Left hindlimb (tissue), 1 donor: ENCODE measurements at places on chromosomes 4 and X.

DNA sequence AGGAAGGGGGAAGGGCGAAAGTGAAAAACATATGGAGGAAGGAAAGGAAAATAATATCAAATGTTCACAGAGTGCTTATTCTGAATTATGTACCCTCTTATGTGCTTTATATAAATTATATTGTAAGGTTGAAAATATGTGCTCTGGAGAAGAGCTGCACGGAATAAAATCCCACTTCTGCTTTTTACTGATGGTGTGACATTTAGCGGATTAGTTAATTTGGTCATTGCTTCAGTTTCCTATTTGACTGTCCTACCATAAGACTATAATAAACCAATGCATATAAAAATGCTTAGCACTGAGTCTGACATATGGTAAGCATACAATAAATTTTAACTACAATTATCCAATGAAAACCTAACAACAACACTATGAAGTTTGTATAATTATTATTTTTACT is 86.2 kb downstream of the NPFFR2 start:
- DNase-seq = no peak

DNA sequence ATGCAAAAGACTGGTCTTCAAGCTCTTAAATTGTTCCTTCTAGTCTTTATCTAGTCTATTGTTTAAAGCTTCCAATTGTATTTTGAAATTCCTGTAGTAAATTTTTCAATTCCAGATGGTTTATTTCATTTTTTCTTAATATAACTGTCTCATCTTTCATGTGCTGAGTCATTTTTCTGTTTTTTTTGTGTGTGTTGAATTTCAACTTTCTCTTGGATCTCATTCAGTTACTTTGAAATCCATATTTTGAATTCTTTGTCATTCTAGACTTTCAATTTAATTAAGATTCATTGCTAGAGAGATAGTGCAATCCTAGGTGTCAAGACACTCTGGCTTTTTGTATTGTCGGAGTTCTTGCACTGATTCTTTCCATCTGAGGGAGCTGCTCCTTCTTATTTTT is 128.0 kb upstream of the PRKG2 start:
- no peak for DNase-seq

GRCh38 chr4:165403637-165404036 is 24.8 kb downstream of the CPE start:
- no peak for DNase-seq

- no peak for DNase-seq
Observed at GRCh38 chr4:93960450-93960849, 131.9 kb downstream of the ATOH1 start.

DNA sequence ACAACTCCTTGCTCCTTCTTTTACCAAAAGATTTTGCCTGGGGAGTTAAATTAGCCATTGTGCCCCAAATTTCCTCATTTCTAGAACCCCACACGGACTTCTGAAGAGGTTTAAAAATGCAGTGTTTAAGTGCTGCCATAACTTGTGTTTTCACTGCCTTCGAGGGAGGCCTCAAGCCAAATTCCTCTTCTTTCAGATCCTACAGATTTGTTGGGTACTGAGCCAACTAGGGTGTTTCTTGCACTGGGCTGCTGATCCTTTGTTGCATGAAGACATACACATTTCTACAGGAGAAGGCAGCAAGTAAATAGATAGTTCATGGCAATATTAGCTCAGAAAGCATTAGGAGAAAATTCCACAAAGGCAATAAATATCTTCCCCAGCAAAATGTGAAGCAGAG is 43.8 kb downstream of the GLRA2 start:
- no peak for DNase-seq

DNA sequence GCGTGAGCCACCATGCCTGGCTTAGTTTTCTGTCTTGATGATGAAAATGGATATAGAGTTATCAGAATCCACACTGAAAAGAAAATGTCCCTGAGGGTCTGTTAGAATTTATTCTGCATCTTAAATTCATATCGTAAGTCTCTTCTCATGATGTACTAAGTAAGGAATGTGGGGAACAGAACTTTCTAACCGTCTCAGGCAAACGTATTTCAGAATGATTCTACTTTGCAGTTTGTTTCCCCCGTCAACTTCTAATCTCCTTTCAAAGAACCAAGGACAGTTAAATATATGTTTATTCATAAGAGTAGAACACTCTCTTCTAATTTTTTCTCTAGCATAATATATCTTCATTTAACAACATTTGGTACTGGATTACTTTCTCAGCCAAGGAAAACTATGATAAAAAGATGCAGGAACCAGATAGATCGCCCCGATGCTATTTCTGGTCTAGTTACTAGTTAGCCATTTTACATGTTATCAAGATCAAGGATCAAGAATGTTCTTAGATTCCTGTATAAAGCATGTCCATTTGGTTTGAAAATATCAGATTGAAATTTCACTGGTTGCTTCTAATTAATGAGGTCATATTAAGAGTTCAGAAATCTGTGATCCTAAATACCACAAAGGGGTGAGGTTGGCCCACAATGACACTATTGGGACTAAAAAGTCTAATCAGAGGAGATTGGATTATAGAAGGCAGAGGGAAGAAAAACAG is 49.5 kb downstream of the METTL14 start:
- DNase-seq = no peak

DNA sequence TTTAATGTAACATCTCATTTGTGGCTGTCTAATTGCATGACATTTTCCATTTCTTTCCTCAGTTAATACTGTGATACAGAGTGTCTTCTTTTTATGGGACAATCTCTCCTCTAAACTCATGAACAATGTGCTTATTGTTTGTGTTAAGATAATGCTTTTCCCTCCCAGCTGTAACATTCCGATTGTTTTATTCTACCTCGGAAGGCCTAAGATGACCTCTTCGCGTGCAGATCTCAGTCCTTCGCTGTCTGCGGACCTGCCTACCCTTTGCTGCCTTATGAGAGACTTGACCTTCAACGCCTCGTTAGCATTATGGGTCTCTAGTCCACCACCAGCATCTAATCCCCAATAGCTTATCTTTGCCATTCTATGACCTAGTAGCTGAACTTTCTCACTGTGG is 29.8 kb upstream of the ZFP42 start:
- DNase-seq = no peak

DNA sequence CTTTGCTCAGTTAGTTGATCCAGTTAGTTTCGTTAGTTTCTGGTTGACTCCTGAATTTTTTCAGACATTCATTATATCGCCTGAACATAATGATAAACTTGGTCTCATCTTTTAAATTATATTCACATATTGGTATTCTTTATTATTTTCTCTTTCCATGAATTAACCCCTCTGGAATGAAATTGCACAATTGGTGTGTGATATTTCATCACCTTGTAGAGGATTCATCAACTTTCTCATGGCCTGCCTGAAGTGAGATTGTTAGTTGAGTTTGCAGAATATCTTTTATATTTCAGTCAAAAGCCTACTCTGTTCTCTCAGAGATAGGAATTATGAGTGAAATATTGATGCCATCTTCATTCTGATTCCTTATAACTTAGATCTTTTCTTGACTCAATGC is 1160.6 kb upstream of the AGA start:
- DNase-seq = no peak

GRCh38 chrX:129316461-129316860 is 206.8 kb downstream of the SMARCA1 start:
- DNase-seq = no peak

DNA sequence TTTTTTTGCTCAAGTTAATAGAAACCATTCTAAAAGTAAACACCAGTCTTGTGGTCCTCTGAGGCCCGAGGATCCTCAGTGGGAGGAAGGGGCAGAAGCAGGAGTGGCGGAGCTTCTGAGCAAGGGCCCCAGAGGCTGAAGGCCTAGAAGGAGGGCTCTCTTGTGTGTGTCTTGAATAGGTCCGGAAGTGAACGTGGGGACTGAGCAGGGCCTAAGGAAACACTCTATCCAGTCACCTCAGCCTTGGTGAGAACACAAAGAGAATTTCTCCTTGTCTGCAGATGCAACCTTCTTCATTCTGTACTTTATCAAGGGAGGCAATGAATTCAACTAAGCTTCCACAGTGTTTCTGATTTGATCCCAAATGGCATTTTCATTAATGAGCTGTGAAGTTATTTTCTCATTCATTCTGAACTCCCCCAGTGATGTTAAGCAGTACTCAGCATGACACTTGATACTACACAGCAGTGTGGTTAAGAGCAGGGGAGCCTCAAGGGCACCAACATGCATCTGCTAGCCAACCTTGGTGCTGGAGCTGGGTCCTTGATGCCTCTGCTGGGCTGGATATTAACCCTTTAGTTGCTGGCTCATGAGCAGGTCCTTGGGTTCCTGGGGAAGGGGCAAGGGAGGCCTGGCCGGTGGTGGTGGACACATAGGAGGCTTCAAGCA is 64.7 kb downstream of the RBM47 start:
- no peak for DNase-seq

- DNase-seq = no peak
Observed at GRCh38 chr4:160082432-160083207, 979.7 kb downstream of the RAPGEF2 start.

GRCh38 chrX:135295238-135295943 is 13.9 kb upstream of the ETDC start:
- peak; percentile 59 for DNase-seq

DNA sequence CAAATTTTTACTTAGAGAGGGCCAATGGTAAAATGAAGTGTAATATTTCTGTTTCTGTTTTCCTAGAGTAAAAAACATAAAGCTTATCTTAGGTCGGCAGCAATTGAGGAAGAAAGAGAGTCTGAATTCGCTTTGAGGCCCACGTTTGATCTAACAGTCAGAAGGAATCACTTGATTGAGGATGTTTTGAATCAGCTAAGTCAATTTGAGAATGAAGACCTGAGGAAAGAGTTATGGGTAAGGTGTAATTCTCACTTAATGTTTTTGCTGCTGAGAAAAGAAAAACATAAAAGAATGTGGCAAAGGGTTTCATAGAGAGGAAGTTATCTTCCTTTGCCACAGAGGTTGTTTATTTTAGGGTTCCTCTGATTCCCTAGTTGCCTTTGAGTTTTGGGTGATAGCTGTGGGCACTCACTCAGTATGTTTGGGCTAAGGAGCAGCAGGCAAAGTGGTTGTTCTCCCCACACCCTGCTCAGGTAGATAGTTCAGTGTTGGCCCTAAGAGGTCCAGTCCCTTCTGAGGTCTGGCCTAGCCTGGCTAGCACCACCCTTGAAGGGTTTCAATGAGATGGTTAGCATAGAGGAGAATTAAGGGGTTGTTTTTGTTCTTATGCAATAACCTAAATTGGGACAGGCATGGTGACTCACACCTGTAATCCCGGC is 32.3 kb downstream of the HERC5 start:
- DNase-seq = no peak

DNA sequence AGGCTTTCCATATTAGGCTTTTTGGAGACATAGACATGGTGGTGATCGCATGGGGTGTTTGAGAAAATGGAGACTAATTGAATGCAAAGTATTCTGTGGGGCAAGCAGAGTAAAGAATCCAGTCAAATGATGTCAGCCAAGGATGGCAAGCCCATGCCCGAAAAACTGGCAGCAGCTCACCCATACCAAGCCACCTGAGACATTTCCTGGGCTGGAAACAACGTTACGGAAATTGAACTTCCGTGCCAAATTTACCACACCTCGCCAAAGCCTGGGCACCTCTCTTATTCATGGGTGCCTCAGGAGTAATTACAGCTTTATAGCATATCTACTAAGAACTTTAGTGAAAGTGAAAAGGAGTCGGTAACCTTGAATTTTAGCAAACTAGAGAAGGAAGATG is 166.4 kb downstream of the CBR4 start:
- DNase-seq = no peak

- DNase-seq = peak; percentile 34
Observed at GRCh38 chr4:8324640-8325239, 55.2 kb downstream of the HTRA3 start.

- no peak for DNase-seq
Observed at GRCh38 chr4:68272380-68272779, 26.9 kb upstream of the TMPRSS11B start.

DNA sequence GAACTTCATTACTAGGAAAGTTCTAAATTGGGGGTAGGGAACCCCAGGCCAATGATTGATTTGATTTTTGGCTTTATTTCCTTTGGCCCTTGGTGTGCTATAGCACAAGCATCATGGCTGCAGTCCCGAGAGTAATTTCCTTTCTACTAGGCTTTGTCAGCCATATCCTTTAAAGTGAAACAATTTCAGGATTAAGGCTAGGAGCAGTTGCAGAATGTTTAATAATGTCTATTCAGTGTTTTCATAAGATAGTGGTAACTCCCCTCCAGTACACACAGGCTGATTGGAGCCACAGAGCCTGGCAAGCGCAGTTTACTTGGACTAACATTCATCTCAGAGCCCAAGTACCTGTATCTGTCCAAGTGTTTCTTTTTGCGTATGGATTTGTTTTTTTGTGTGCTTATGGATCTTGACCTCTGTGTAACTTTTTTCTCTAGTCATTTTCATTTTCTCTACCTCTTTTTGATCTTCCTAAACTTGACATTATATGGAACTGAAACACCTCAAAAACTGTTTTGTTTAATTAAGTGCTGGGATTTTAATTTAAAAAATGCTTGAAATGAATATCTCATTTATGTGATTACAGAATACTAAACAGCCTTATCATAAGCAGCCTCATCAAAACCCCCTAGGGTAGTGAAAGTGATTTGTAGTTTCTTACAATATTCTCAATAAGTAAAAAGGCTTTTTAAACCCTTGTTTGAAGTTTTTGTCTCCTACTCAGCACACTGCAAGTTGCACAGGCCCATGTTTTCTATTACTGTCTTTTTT is 7.5 kb downstream of the STIM2 start:
- no peak for DNase-seq

DNA sequence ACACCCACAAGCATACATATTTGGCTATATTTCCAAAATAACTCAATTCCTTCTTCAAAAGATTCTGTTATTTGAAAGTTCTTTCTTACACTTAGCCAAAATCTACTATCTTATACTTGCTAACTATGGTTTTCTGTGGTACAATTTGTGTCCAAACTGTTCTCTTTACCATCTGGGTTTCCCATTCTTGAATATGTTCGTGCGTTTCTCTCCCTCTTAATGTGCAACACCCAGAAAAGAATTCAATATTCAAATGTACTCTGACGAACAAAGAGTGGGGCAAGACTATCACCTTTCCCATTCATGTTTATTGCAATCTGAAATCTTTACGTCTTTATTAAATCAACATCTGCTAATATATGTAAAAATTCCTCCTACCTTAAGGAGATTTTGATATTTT is 912.7 kb downstream of the FAT4 start:
- no peak for DNase-seq

DNA sequence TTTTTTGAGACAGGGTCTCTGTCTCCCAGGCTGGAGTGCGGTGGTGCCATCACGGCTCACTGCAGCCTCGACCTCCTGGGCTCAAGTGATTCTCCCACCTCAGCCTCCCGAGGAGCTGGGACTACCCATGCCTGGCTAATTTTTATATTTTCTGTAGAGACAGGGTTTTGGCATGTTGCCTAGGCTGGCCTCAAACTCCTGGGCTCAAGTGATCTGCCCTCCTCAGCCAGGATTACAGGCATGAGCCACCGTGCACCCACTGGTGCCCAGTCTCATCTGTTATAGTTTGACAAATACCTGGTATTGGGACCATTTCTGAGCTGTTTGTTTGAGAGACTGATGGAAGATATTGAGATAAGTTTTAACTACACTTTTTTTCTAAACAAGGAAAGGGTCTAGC is 57.5 kb upstream of the SMIM10 start:
- no peak for DNase-seq

GRCh38 chr4:122584519-122584918 is 36.3 kb downstream of the IL21 start:
- no peak for DNase-seq

GRCh38 chrX:118459494-118459893 is 36.1 kb upstream of the DOCK11 start:
- DNase-seq = no peak

- no peak for DNase-seq
Observed at GRCh38 chrX:5086388-5086787, 1142.3 kb downstream of the NLGN4X start.
